ENCODE measurements at places on chromosomes 11 and 22. TPM values are rescaled to one million over a fixed set of nuclear protein-coding genes. Genes with fewer than 3 reads are reported as not detected.

Gene APOL5
- total RNA-seq, result not detected

DNA sequence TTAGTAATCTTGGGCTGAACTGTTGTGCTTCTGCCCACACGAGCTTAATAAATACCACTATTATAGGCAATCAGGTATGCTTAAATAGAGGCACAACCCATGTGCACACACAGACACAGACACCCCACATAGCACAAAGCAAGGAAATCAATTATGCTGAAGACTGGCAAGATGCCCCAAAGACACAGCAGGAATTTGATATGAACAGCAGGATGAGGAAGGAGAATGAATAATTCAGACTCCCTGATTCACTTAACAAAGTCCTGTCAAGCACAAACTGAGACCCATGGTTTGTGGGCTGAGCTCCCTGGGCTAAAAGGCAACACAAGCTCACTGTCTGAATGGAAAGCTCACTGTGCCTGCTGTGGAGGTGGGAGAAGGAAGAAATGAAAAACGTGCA lies 42.5 kb downstream of the RBFOX2 start:
- DNase-seq, result no peak

- DNase-seq, result no peak
These were observed 16.0 kb upstream of the ADORA2A start for GRCh38 chr22:24411256-24412004.

DNA sequence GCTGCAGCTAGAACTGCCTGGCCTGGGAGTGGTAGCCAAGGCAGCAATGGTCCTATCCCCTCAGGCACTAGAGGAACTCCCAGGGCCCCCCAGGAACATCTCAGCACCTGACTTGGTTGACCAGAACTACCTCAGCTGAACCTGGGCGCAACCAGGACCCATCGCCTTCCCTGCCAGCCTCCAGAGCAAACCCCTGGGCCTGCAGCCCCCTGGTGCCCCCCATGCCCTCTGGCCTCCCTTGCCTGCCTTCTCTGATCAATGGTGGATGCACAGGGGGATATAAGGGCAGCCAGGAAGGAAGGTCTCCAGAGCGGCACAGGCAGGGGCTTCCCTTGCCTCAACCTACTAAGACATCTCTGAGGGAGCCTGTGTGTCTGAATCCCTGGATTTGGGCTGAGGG lies 13.5 kb downstream of the MS4A10 start:
- DNase-seq, result no peak

GRCh38 chr11:44860346-44860745 lies 90.3 kb downstream of the TP53I11 start:
- DNase-seq, result peak; percentile 58

Gene SULT4A1
- 3.9 TPM for total RNA-seq

DNA sequence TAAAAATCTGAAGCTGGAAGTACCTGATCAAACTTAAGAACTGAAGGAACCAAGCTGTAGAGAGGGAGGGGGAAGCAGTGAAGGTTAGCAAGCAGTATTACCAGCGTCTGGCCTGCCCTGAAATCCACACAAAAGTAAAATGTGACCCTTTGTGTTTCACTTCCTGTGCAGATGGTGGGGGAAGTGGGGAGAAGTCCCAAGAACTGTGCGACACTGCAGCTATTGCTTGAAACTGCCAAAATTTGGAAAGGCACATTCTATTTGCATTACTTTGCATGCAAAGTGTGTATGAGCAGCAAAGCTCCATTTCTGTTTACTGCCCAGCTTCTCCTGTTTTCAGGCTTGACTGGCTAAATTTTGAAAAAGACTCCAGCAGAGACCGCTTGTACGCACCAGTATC lies 72.1 kb upstream of the BMAL1 start:
- no peak for DNase-seq

DNA sequence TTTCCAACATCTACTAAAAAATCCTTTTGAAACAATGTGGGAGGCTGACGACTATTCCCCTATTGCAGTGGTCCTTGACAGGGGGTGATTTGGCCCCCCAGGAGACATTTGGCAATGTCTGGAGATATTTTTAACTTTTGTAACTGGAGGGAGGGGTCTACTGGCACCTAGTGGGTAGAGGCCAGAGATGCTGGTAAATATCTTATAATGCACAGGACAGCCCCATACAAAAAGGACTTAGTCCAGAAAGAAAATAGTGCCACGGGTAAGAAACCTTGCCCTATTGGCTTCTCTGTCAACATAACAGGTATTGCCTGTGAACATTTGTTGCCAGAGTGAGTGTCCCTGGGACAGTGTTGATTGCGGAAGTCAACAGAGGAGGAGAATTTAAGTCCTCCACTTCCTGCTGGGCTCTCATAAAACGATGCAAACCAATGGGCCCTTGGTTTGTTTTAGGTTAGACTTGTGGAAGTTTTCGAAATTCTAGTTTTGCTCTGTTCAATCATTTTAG lies 101.6 kb downstream of the MAML2 start:
- no peak for DNase-seq

DNA sequence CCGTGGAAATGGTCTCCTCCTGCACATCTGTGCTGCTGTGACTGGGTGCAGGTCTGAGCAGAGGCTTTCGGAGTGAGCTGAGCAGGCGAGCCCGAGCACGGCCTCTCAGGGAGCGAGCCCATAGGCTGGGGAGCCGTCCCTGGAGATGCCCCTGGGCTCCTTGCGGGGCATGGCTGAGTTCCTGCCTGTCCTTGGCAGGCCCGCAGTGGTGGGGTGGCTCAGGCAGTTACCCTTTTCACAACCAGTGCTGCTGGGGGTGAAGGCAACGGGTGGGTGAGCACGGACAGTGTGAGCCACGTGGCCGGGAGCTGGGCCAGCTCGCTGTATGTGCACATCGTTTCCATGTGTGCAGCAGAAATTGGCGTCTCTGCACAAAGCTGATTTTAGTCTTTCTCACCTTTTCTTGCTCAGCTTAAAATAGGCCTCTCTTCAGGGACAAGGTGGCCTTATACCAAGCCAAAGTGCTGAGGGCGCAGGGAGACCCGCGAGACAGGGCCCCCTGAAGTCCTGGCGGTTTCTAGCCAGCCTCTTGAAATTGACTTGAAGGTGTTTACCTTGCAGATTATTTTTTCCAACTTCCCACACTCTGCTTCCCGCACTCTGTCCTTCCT lies at the start of gene TP53AIP1:
TP53AIP1 (minus strand) TSS at position 55 of the 611 bp plus-strand sequence. CDS start 5,053 bp downstream, outside the sequence.
- DNase-seq, result no peak

GRCh38 chr22:25002241-25002985 lies 49.9 kb downstream of the KIAA1671 start:
- no peak for DNase-seq

DNA sequence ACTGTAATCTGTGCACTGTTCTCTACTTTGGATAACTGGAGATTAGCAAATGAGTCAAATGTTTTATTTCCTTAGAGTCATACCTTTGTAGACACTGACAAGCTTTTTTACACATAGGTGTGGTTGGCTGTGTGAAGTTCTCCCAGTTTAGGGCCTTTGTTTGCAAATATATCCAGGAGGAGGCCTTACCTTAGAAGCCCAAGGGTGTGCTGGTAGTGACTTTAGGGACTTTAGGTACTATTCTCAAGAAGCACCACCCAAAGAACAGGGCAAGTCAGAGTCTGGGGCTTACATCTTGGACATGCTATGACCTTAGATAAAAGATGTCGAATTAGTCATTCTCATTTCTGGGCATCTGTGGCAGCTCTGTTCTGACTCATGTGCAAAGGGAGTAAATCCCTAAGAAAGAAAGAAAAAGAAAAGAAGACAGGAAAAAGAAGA lies 4.8 kb upstream of the FAR1 start:
- no peak for DNase-seq

DNA sequence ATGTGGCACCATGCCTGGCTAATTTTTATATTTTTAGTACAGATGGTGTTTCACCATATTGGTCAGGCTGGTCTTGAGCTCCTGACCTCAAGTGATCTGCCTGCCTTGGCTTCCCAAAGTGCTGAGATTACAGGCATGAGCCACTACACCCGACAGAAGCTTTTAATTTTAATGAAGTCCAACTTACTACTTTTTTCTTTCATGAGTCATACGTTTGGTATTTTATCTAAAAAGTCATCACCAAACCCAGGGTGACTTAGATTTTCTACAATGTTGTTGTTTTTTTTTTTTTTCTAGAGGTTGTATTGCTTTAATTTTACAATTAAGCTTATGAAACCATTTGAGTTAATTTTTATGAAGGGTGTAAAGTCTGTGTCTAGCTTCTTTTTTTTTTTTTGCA lies 34.9 kb downstream of the JRKL start:
- no peak for DNase-seq

Data from sigmoid colon (tissue), 7 donors.